ENCODE measurements at places on chromosomes 7 and 10.

DNA sequence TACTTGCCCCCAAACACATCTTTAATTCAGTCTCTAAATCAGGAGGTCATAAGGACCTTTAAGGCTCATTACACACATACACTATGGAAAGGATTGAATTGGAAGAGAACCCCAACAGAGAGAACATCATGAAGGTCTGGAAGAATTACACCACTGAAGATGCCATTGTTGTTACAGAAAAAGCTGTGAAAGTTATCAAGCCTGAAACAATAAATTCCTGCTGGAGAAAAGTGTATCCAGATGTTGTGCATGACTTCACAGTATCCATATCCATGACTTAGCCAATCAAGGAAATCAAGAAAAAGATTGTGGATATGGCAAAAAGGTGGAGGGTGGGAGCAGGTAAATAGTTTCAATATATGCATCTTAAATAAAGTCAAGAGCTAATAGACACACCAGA is 13.7 kb downstream of the LIPA start:
- DNase-seq: no peak

GRCh38 chr10:76141376-76141775 is 710.0 kb downstream of the LRMDA start:
- no peak for DNase-seq

- DNase-seq: no peak
Measured at GRCh38 chr7:145009876-145010275, 174.0 kb upstream of the TPK1 start.

- no peak for DNase-seq
Measured at GRCh38 chr7:4837041-4837802, 24.6 kb downstream of the PAPOLB start.

- no peak for DNase-seq
Measured at GRCh38 chr7:107966711-107967110, 36.2 kb downstream of the LAMB1 start.

- no peak for DNase-seq
Measured at GRCh38 chr7:151207804-151208203, 2.5 kb downstream of the H2BK1 start.

GRCh38 chr7:97130417-97131139 is 13.1 kb downstream of the SDHAF3 start:
- no peak for DNase-seq

- DNase-seq: no peak
Measured at GRCh38 chr7:131305152-131305551, 22.5 kb upstream of the MKLN1 start.

- no peak for DNase-seq
Measured at GRCh38 chr10:133151543-133151972, 8.5 kb upstream of the KNDC1 start.

GRCh38 chr10:13184730-13185514 is 23.6 kb downstream of the MCM10 start:
- DNase-seq: no peak

DNA sequence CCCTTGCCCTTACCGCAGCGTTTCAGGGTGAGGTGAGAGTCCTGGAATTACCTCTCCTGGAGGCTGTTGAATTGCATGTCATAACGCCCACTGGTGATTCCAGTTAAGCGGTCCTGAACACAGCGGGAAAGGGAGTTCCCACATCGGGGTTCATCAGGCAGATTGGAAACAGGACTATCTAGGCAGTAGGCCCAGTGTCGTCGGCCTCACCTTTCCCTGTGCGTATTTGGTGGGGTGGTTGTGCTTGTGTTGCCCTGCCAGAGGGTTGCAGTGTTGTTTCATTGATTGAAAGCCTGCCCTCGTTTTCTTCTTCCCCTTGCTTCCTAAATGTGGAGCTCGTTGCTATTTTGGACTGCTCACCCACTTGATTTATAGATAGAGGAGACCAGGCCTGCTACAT is 10.6 kb upstream of the SUN1 start:
- DNase-seq: no peak

- DNase-seq: no peak
Measured at GRCh38 chr7:104643587-104644217, 315.3 kb downstream of the LHFPL3 start.

Data from activated CD4-positive, CD25-positive, alpha-beta regulatory T cell (primary cell).